ENCODE measurements at places on chromosomes 5 and 9. TPM values are rescaled to one million over a fixed set of nuclear protein-coding genes. Genes with fewer than 3 reads are reported as not detected.

Gene MSMP
- total RNA-seq, result not detected

Gene INSL4
- total RNA-seq, result not detected

GRCh38 chr5:100901821-100902341 is 1.2 kb downstream of the ST8SIA4 start:
- peaks cover 39% of the 10 kb centered on the region for H3K4me1 ChIP-seq
- peaks cover 26% of the 10 kb centered on the region for H3K36me3 ChIP-seq
- no peaks in the 10 kb centered on the region for H3K27me3 ChIP-seq
- peak overlapping the region; percentile 94 for H3K27ac ChIP-seq
- peak overlapping the region; percentile 93 for H3K4me3 ChIP-seq
- peak; percentile 81 for DNase-seq

- no peaks in the 10 kb centered on the region for H3K27me3 ChIP-seq
- no peak overlapping the region for H3K4me3 ChIP-seq
- H3K36me3 ChIP-seq, result no peaks in the 10 kb centered on the region
Observed at GRCh38 chr5:107149243-107150005, 521.3 kb downstream of the EFNA5 start.

DNA sequence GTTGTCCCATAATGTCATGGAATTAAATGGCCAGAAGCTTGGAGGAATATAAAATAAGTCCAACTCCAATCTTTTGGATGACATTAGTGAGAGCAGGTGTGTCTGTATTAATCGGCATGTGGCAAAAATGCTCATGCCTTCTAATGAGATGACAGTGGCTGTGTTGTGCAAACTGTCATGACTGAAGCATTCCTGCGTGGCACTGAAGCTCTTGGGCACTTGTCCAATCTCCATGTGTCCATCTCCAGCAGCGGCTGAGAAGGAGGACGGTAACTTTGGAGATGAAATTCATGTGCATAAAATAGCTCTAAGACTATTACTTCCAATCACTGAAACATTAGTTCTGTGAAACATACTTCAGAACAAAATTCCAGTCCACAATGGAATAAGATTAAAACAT is 697.5 kb upstream of the GRAMD2B start:
- no peak overlapping the region for H3K4me3 ChIP-seq
- no peaks in the 10 kb centered on the region for H3K36me3 ChIP-seq
- no peak overlapping the region for H3K27ac ChIP-seq
- no peaks in the 10 kb centered on the region for H3K27me3 ChIP-seq
- no peaks in the 10 kb centered on the region for H3K4me1 ChIP-seq

GRCh38 chr9:4654084-4654483 is 8.0 kb upstream of the PLPP6 start:
- no peaks in the 10 kb centered on the region for H3K36me3 ChIP-seq
- no peak for DNase-seq
- H3K27ac ChIP-seq, result no peak overlapping the region
- peaks cover 7% of the 10 kb centered on the region for H3K27me3 ChIP-seq
- H3K4me1 ChIP-seq, result peaks cover 6% of the 10 kb centered on the region

GRCh38 chr5:29002481-29002880 is 1964.1 kb upstream of the CDH9 start:
- H3K27ac ChIP-seq, result no peak overlapping the region
- H3K27me3 ChIP-seq, result no peaks in the 10 kb centered on the region
- no peak for DNase-seq
- no peak overlapping the region for H3K4me3 ChIP-seq

GRCh38 chr5:54186912-54187445 is 123.4 kb downstream of the ARL15 start:
- no peaks in the 10 kb centered on the region for H3K36me3 ChIP-seq
- DNase-seq, result no peak
- H3K4me3 ChIP-seq, result no peak overlapping the region

- H3K27me3 ChIP-seq, result peaks cover 6% of the 10 kb centered on the region
- H3K36me3 ChIP-seq, result no peaks in the 10 kb centered on the region
- H3K4me1 ChIP-seq, result no peaks in the 10 kb centered on the region
Observed at GRCh38 chr5:134427540-134428041, 15.9 kb upstream of the CDKN2AIPNL start.

GRCh38 chr9:109035684-109036423 is 22.6 kb upstream of the CTNNAL1 start:
- peaks cover 54% of the 10 kb centered on the region for H3K36me3 ChIP-seq
- H3K4me1 ChIP-seq, result no peaks in the 10 kb centered on the region
- no peaks in the 10 kb centered on the region for H3K27me3 ChIP-seq
- no peak overlapping the region for H3K4me3 ChIP-seq
- no peak overlapping the region for H3K27ac ChIP-seq

DNA sequence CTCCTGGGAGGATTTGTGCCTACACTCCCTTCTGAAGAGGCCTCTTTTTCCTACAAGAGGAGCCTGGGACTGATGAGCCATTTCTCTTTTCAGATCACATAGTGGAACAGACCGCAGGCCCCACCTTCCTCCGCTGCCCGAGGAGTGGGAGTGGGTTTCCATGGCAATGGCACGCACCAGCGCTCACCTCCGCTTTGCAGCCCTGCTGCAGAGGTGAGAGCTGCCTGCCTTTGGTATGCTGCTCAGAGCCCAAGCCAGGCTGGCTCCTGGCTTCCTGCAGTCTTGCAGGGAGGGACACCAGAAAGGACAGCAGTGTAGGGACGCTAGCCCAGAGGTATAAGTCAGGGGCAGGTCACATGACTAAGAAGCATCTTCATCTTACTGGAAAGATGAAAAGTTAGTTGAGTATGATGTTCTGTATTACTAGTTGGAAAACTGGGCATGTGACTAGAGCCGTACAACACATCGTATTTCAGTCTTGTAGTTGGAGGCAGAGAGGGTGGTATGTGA is 12.4 kb downstream of the PTTG1 start:
- H3K27ac ChIP-seq, result no peak overlapping the region
- H3K4me1 ChIP-seq, result peaks cover 12% of the 10 kb centered on the region
- H3K36me3 ChIP-seq, result peaks cover 7% of the 10 kb centered on the region
- no peak overlapping the region for H3K4me3 ChIP-seq
- peaks cover 5% of the 10 kb centered on the region for H3K27me3 ChIP-seq
- no peak for DNase-seq

All from activated CD4-positive, alpha-beta T cell treated with anti-CD3 and anti-CD28 coated beads, Interleukin-2, amount 10 ng/mL, durations not matched to agents 7 days and 5 days (primary cell).